ENCODE measurements at places on chromosomes 11 and 22.

DNA sequence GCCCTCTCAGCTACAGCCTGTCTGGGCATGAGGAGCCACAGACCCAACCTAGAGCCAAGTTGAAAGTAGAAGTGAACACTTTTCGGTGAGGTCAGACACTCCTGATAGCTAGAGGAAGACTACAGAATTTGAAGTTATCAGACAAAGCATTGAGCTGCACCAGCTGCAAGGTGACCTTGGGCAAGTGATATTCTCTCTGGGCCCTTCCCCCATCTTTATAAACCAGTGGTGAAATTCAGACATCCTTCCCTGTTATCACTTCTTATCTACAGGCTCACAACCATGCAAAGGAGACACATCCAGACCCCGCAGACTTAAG is 8.0 kb upstream of the PMM1 start:
- no peak for DNase-seq

- DNase-seq, result no peak
Measured at GRCh38 chr11:36091256-36091811, 147.5 kb downstream of the LDLRAD3 start.

- no peak for DNase-seq
Measured at GRCh38 chr11:69283446-69283845, 10.5 kb upstream of the MYEOV start.

DNA sequence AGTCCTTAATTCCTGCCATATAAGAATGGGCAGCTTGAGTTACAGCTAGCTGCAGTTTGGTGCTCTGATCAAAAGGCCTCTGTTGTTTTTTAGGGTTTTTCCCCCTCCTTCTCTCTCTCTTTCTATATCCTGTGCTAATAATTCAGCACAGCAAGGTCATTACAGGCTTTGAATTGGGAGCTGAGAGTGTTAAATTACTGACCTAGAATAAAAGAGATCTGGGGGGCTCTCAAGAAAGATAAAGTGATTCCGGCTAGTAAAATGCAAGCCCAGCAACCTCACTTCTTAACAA is 84.9 kb downstream of the CSTPP1 start:
- DNase-seq, result no peak

DNA sequence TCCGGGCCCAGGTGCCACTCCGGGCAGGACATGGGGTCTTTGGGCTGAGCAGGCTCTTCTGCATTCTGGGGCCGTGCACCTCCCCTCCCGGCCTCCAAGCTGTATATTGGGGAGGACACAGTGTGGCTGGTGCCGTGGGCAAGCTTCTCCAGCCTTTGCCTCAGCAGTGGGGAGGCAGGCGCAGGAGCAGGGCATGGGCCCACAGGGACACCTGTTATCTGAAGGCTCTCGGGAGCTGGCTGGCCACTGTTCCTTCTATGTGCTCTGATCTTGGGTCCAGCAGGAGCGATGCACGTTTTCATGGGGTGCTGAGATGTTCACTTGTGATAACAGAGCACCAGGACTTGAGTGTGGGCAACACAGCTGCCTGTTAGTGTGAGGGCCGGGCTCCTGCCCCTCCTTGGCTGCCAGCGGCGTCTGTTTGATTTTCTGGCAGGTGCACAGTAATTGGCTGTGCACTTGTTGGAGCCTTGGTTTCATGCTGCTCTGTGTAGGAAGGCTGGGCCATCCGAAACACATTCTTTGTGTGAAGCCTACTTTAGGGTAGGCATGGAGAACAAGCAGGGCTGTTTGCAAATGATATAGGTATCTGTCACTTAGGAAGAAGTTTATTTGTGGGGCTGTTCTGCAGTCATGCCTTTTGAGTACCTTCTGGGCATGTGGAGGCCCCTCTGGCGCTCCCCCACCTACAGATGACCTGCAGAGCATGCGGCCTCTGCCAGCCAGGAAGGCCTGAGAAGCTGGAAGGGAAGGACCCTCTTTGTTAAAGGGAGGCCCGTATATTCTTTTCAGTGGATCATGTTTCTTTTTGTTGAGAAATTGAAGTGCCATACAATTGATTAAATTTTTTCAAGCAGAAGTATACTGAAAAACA is 201.5 kb downstream of the TBC1D22A start:
- DNase-seq, result no peak

- DNase-seq, result no peak
Measured at GRCh38 chr11:71551711-71552110, 3.5 kb downstream of the KRTAP5-9 start.

- no peak for DNase-seq
Measured at GRCh38 chr22:49404020-49404419, 423.7 kb downstream of the BRD1 start.

DNA sequence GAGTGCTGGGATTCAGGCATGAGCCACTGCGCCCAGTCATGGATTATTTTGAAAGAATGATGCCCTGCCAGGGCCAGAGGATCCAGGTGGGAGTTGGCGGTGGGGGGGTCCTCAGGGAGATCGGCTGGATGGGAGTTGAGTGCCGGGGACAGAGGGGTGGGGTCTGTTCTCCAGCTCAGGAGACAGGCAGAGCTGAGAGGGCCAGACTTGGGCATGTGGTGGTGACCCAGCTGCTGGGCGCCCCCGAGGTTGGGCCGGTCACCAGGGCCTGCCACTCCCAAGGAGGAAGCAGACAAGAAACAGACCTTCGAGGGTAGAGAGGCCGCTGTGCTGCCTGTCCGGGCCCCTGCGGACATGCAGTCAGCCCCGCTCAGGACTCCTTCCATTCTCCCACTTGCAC is 11.8 kb upstream of the PRODH start:
- no peak for DNase-seq

- DNase-seq, result no peak
Measured at GRCh38 chr11:125378571-125378970, 117.5 kb downstream of the FEZ1 start.

DNA sequence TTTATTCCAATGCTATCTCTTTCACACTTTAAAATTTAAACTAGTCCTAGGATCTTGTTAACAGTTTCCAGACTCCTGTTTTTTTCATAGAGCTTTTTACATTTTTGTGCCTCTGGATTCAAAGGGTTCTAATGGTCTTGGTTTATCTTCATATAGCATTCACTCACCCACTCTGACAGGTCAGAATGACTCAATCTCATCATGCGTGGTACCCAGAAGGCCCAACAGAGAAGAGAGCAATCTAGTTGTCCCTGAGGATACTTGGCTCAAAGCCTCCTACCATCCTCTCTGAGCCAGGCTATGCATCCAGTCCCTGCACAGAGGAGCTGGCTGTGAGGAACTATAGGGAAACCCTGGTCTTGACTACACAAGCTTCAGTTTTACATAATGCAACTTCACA is 27.5 kb downstream of the MAML2 start:
- no peak for DNase-seq

- DNase-seq, result no peak
Measured at GRCh38 chr11:65448074-65448417, 25.4 kb downstream of the NEAT1 start.

- no peak for DNase-seq
Measured at GRCh38 chr11:36452961-36453360, 57.1 kb downstream of the TRAF6 start.

GRCh38 chr11:128133501-128133900 is 453.9 kb downstream of the ETS1 start:
- no peak for DNase-seq
